Mucosa of gallbladder (tissue), 1 donor: ENCODE measurements at places on chromosomes 3 and 15. TPM values are rescaled to one million over a fixed set of nuclear protein-coding genes. Genes with fewer than 3 reads are reported as not detected.

The TRIM71 gene
- 0.37 TPM for total RNA-seq

- no peak for DNase-seq
These were observed 560.1 kb downstream of the MCTP2 start for GRCh38 chr15:94791510-94791909.

- DNase-seq: no peak
These were observed 62.7 kb upstream of the ITGA11 start for GRCh38 chr15:68494573-68495110.

DNA sequence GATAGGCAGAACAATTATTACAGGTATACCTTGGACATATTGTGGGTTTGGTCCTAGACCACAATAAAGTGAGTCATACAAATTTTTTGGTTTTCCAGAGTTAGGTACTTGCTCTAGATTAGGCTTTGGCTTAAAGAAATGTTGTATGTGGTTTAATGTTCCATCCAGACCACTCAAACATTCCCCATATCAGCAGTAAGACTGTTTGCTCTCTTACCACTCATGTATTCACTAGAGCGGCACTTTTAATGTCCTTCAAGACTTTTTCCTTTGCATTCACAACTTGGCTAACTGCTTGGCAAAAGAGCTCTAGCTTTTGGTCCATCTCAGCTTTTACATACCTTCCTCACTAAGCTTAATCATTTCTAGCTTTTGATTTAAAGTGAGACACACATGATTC lies 250.5 kb upstream of the SETMAR start:
- DNase-seq: no peak

DNA sequence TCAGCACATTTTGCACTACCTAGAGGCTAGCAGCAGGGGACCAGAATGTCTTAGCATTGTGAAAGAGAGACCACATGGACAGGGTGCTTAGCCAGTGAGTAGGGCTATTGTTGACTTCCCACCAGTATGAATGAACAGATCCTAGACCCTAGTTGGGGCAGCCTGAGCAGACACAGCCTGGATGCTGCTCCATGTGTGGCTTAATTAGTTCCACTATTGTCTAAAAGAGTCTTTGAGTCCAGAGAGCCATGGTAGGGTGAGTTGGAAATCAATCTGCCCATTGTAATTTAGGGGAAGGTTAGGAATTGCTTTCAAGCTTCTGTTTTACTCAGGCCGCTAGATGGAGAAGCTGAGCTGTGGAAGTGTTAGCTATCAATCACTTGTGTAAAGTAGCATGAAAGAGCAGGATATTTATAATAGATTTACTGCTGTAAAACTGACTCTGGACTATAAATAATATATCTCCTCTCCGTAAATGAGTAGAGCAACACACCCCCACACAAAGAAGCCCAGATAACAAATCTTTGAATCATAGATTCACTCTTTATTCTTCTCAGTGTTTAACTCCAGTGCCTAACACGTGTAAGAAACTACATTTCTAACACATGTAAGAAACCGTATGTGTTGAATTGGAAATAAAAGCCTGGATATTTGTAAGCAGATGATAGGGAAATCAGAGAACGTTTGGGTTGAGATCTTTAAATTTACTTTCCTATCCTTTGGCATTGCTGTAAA lies 4.1 kb upstream of the GCSAM start:
- no peak for DNase-seq

- no peak for DNase-seq
These were observed 288.8 kb downstream of the ROBO2 start for GRCh38 chr3:77328690-77329089.

- DNase-seq: no peak
These were observed 172.7 kb downstream of the WDR72 start for GRCh38 chr15:53586799-53587198.

- no peak for DNase-seq
These were observed 22.4 kb upstream of the TGFBR2 start for GRCh38 chr3:30583973-30584372.

GRCh38 chr15:70240082-70240481 lies 142.4 kb upstream of the TLE3 start:
- DNase-seq: no peak

- DNase-seq: no peak
These were observed 12.8 kb upstream of the TOPAZ1 start for GRCh38 chr3:44228900-44229299.

DNA sequence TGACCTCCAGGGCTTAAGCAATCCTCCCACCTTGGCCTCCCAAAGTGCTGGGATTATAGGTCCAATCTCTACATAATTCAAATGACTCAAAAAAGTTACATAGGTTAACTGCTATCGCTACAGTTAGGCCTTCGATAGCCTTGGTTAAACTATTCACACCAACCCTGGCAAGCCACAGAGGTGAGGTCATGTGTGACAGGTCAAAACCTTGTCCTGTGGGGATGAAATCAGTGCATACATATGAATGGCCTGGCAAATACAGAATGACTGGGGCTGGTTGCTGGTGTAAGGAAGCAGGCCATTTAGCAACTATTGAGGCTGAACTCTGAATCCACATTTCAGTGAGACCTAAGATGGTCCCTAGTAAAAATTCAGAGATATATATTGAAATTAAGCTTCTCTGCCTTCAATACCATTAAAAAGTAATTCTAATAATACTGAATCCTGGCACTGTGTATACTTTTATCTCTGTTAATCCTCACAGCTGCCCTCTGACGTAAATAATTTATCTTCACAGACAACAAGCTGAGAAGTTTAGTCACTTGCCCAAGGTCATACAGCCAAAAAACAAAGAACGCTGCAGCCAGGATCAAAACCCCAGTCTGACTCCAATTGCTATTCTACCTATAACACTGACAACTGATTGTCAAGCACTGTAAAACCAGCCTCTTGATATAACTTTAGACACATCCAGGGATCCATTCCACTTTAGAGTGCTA lies 35.3 kb downstream of the MKRN2 start:
- no peak for DNase-seq

- DNase-seq: no peak
These were observed 81.9 kb downstream of the CMSS1 start for GRCh38 chr3:99899603-99900002.

DNA sequence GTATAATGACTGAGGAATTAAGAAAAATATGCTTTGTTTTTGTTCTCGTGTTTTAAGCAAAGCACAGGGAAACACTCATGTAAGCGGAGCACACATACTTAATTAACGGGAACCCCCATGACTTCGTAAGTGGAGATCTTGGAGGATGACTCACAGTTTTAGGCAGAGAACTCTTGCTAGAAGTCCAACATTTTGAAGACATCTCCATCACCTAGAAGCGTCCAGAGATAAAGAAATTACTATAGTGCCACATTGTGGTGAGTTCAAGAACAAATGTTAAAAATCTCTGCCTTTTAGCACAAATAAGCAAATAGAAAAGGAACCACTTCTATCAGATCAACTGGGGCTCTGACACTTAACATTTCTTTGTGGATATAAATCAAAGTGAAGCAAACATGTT lies 194.1 kb upstream of the ARHGEF26 start:
- no peak for DNase-seq

The TM4SF4 gene
- total RNA-seq: 6,086 TPM

DNA sequence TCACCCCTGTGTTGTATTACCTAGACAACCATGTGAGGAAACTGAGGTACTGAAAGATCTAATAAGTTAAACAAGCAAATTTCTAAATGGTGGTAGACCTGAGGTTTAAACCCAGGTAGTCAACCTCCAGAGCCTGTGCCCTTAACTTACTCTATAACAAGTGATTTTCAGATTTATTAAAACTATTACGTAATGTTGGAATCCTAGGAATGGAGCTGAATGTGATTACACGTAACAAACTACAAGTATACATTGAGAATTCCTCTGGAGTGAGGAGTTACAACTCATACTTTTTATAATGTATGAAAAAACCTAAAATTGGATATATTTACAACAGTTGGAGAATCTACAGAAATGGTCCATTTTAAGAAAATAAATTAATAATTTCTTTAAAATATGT lies 18.0 kb downstream of the FAM98B start:
- DNase-seq: no peak

The SKIC8 gene
- total RNA-seq: 38.8 TPM

DNA sequence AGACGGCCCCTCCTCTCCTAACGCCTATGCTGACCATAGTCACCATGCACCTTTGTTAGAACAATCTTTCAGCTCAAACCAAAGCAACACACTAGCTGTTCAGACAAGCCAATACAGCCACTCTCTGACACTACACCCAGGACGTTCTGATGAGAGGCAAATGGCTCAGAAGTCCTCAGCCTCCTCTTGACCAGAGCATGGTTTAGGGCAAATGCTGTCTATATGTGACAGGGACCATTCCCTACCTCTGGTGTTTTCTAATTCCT lies 264.8 kb upstream of the HES1 start:
- no peak for DNase-seq

The MOBP gene
- 0.14 TPM for total RNA-seq

DNA sequence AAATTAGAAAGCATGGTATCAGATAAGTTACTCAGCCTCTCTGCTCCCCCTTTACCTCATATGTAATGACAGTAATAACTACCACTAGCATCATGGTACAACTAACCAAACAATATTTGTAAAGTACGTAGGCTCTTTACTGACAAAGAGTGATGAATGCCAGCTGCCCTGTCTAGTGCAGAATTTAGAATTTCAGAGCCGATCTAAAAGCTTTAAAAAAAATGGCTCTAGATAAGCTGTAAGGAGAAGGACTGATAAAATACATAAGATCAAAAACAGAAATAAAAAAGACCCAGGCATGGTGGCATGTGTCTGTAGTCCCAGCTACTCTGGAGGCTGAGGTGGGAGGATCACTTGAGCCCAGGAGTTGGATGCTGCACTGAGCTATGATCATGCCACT lies 424.1 kb downstream of the MAGI1 start:
- DNase-seq: no peak

The FANCD2OS gene
- total RNA-seq: not detected

DNA sequence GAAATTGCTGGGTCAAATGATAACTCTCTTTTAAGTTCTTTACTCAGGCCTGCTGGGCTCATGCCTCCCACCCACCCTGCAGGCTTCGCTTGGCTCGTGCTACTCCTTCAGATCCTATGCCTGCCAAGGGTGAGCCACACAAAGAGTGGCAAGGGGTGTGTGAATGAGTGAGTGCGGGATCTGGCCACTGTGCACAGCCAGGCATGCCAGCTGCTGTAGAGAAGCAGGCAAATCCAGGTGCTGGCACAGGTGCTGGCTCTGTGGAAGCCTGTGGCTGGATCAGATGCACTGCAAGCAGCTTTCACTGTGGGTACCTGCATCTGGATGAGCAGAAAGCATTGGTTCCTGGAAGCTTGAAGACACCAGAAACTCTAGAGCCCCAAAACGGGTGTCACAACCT lies 1055.7 kb upstream of the EPHA6 start:
- DNase-seq: no peak

DNA sequence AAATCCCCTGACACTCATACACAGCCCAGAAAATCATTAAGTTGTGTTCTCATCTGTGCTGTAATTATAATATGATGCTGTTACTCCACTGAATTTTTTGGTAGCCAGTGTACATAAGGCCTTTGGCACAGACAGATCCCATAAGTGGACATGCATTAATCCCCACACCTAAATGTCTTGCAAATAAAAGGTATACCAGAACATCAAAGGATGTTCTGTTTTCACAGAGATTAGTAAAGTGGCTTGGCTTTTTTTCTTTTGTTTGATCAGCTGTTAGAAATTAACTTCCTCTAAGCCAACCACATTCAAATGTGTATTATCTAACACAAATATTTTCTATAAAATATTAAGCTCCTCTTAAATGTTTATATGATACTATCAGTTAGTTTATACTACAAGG lies 2.7 kb downstream of the SST start:
- no peak for DNase-seq

The CCR3 gene
- total RNA-seq: not detected

DNA sequence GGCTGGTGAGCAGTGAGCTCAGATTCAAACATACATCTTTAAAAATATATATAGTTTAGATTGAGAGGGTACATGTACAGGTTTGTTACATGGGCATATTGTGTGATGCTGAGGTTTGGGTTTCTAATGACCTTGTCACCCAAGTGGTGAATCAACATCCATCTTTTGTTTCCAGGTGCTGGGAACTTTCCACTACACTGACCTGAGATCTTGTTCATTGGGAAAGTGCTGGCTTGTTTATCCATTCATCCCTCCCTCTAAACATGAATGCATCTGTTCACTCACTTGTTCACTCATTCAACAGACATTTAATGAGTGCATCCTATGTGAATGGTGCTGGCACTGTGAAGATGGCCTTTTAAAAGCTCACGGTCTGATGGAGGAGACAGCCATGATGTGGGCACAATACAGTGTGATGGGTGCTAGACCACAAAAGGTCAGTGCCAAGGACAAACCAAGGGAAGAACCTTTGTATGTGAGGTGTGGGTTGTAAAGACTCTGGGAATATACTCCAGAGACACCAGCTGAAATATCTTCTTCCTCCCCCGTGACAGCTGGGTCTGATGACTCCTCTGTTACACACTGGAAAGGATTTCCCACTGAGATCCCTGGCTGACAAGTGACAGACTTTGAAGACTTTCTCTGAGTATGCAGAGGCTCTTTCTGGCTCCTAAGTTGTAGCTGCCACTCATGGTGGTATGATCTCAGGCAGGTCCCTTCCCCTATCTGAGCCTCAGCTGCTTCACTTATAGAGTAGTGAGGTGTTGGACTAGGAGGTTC lies 16.2 kb upstream of the ITGA11 start:
- no peak for DNase-seq

DNA sequence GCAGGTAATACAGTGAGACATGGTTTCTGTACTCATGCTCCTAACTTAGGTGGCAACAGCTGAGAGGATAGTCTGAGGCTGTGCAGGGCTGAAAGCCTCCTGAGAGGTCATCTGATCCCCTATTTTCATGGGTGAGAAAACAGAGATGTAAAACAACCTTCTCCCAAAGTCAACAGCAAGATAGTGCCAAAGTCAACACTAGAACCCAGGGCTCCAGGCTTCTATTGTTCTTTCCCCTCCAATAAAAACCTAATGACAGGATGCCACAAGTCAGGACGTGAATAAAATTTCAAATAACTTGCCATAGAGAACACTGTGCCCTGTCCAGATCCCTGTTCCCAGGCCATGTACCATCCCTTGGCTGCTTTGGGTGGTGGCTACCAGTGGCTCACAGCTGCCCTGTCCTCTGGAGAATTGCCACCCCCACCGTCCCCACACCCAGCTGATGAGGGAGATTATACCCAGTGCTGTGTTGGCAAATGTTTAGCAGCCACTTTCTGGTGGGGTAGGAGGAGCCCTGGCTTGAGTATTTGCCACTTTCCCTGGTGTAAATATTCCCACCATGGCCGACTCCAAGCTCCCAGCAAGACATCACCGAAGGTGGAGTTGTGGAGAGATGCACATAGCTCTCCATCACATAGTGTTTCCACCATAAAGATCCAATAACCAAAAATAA lies 54.8 kb downstream of the SRGAP3 start:
- no peak for DNase-seq

DNA sequence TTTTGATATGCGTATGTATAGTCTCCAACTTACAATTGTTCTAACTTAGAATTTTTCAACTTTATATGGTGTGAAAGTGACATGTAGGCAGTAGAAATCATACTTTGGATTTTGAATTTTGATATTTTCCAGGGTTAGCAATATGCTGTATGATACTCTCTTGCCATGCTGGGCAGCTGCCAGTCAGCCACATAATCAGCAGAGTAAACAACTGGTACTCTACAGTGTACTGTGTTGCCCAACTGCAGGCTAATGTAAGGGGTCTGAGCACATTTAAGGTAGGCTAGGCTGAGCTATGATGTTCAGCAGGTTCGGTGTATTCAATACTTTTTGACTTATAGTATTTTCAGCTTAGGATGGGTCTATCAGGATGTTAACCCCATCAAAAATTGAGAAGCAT lies 52.0 kb upstream of the RYK start:
- DNase-seq: no peak
